ENCODE measurements at places on chromosomes 16 and 17.

GRCh38 chr17:29958947-29959657, 17.7 kb downstream of the EFCAB5 start:
- DNase-seq, result no peak

- peak; percentile 16 for DNase-seq
These were observed 1.5 kb downstream of the HAPSTR1 start for GRCh38 chr16:9092978-9093344.

GRCh38 chr16:17320009-17320408, 150.8 kb downstream of the XYLT1 start:
- no peak for DNase-seq

GRCh38 chr17:51813140-51813783, 345.3 kb downstream of the CA10 start:
- DNase-seq, result no peak

DNA sequence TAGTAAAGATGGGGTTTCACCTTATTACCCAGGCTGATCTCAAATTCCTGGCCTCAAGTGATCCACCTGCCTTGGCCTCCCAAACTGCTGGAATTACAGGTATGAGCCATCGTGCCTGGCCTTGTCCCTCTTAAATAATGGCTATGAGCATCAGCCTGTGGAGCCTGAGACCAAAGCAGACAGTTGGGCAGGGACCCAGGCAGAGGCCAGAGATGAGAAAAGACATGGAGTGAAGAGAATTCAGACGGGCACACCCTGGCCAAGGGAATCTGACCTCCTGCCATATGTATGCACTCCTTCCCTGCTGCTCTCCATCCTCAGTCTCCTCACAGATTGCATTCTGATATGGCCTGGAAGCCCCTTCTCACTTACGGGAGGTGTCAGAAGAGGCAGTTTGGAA, 98.4 kb upstream of the DNAH9 start:
- DNase-seq, result no peak

GRCh38 chr17:35214631-35215273, 20.6 kb upstream of the SLC35G3 start:
- peak; percentile 61 for DNase-seq

DNA sequence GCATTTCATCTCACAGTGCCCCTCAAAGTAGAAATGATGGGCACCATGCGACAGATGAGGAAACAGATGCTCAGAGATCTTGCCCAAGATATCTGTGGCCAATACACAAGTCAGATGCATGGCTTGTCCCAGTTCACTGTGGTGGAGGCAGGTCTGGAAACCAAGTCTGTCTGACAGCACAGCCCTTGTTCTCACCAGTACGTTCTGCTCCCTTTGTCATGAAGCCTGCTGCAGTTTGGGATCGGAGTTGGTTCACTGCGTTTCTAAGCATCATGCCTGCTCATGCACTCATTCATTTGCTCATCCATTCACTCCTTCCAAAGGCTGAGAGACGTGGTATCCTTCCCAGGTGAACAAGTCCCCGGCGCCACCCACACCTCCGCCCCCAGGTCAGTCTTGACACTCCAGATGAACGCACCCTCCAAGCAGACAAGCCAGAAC, 27.2 kb upstream of the MEAK7 start:
- no peak for DNase-seq

- DNase-seq, result no peak
These were observed 16.6 kb upstream of the CYB5B start for GRCh38 chr16:69407702-69408323.

- no peak for DNase-seq
These were observed 23.7 kb downstream of the ZCCHC14 start for GRCh38 chr16:87469169-87469568.

DNA sequence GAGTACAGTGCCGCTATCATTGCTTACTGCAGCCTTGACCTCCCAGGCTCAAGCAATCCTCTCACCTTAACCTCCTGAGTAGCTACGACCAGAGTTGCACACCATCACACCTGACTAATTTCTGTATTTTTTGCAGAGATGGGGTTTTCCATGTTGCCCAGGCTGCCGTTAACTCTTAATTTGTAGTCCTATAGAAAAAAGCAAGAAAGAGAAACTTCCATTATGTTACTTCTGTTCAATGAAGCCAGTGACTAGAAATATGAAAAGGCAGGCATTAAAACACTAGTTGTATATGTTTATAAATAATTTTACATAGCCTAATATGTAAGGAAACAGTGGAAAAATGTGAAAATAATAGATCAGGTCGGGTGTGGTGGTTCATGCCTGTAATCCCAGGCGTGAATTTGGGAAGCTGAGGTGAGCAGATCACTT, 9.7 kb downstream of the RAD51C start:
- DNase-seq, result no peak
